ENCODE measurements at places on chromosomes 1 and 21. TPM values are rescaled to one million over a fixed set of nuclear protein-coding genes. Genes with fewer than 3 reads are reported as not detected.

GRCh38 chr1:178310685-178311105 lies 186.1 kb downstream of the CLEC20A start:
- no peaks in the 10 kb centered on the region for H3K36me3 ChIP-seq
- no peaks in the 10 kb centered on the region for H3K27me3 ChIP-seq
- H3K4me3 ChIP-seq, result no peak overlapping the region
- no peak overlapping the region for H3K27ac ChIP-seq

GRCh38 chr1:3658231-3658615 lies 5.9 kb downstream of the TP73 start:
- no peaks in the 10 kb centered on the region for H3K36me3 ChIP-seq
- H3K4me3 ChIP-seq, result no peak overlapping the region
- peak; percentile 51 for DNase-seq

DNA sequence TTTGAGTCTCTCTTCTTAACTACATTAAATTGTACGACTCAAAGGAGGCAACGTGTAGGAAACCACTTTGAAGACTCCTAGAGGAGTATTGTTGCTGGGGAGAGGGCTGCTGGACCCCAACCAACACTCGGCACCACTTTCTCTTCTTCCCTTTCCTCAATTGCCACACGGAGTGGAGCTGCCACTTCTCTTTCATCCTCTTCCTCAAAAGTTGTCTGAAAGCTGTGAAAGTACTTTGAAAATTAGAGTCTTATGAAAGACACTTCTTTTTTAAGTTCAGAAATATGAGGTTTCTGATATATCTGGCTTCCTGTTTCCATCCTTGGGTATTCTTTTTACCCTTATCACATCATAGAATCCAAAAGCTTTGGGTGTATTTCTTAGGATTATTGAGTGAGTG lies 59.5 kb downstream of the MRPS6 start:
- peaks cover 20% of the 10 kb centered on the region for H3K4me1 ChIP-seq
- H3K27ac ChIP-seq, result peak overlapping the region; percentile 79
- H3K36me3 ChIP-seq, result no peaks in the 10 kb centered on the region
- no peaks in the 10 kb centered on the region for H3K27me3 ChIP-seq

GRCh38 chr1:112514901-112515300 lies 6.1 kb downstream of the WNT2B start:
- DNase-seq, result no peak
- H3K4me3 ChIP-seq, result no peak overlapping the region
- no peaks in the 10 kb centered on the region for H3K27me3 ChIP-seq

- no peak for DNase-seq
- no peak overlapping the region for H3K4me3 ChIP-seq
- H3K4me1 ChIP-seq, result peaks cover 1% of the 10 kb centered on the region
- H3K27me3 ChIP-seq, result no peaks in the 10 kb centered on the region
- H3K27ac ChIP-seq, result no peak overlapping the region
- H3K36me3 ChIP-seq, result no peaks in the 10 kb centered on the region
Measured at GRCh38 chr21:29193072-29193471, 62.6 kb downstream of the MAP3K7CL start.

- no peaks in the 10 kb centered on the region for H3K36me3 ChIP-seq
- H3K27ac ChIP-seq, result no peak overlapping the region
- H3K27me3 ChIP-seq, result no peaks in the 10 kb centered on the region
- DNase-seq, result no peak
Measured at GRCh38 chr1:183893561-183894289, 88.8 kb downstream of the RGL1 start.

GRCh38 chr1:11740258-11741192 lies 4.6 kb downstream of the AGTRAP start:
- no peaks in the 10 kb centered on the region for H3K27me3 ChIP-seq
- no peaks in the 10 kb centered on the region for H3K4me1 ChIP-seq
- H3K27ac ChIP-seq, result no peak overlapping the region
- no peaks in the 10 kb centered on the region for H3K36me3 ChIP-seq
- no peak overlapping the region for H3K4me3 ChIP-seq
- DNase-seq, result no peak

DNA sequence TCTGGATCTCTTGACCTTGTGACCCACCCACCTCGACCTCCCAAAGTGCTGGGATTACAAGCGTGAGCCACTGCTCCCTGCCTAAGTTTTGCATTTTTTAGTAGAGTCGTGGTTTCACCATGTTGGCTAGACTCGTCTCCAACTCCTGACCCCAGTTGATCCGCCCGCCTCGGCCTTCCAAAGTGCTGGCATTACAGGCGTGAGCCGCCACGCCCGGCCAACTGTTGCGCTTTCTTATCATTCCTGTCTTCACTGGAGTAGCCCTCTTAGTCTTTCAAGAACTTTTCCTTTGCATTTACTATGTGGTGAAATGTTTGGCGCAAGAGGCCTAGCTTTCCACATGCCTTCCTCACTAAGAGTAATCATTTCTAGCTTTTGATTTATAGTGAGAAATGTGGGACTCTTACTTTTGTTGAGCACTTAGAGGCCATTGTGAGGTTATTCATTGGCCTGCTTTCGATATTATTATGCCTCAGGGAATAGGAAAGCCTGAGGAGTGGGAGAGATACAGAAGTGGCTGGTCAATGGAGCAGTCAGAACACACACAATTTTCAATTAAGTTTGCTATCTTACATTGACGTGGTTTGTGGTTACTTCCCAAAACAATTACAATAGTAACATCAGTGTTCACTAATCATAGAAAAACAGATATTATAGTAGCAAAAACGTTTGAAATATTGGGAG lies 111.0 kb downstream of the ZMYM4 start:
- no peak overlapping the region for H3K4me3 ChIP-seq
- H3K27me3 ChIP-seq, result no peaks in the 10 kb centered on the region
- no peaks in the 10 kb centered on the region for H3K36me3 ChIP-seq
- peak; percentile 65 for DNase-seq

DNA sequence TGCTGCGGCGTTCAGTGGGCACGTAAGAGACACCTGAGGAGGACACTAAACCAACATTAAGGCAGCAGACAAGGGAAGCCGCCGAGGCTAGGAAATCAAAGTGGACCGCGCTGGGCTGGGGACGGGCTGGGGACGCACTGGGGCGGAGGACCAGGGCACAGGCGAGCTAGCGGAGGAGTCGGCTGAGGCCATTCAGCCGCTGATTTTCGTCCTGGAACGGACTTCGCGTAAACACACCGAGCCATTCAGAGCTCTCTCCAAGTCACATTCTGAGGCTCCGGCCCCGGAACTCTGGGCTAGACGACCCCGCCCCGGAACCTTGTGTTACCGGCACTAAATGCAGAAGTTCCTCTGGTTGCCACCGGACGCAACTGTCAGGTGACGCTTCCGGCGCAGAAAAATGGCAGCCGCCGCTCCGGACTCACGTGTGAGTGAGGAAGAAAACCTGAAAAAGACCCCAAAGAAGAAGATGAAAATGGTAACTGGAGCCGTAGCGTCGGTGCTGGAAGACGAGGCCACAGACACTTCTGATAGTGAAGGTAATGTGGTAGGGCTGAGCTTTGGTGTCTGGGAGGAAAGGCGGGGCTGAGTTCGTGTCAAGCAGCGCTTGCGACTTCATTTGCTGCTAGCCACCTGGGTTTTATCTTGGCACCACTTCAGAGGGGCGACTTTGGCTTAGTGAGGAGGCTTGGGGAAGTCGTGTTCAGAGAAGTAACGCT lies at the start of gene RRP15:
Gene RRP15, plus strand, starts transcription at position 377 of the 719 bp plus-strand sequence. Its CDS starts 24 bp downstream, at position 401.
- H3K27me3 ChIP-seq, result no peaks in the 10 kb centered on the region
- peak; percentile 95 for DNase-seq
- peak within 1 kb of the TSS; percentile 96 for H3K4me3 ChIP-seq
- no peaks in the 10 kb centered on the region for H3K36me3 ChIP-seq
- peak within 1 kb of the TSS; percentile 38 for H3K27ac ChIP-seq

DNA sequence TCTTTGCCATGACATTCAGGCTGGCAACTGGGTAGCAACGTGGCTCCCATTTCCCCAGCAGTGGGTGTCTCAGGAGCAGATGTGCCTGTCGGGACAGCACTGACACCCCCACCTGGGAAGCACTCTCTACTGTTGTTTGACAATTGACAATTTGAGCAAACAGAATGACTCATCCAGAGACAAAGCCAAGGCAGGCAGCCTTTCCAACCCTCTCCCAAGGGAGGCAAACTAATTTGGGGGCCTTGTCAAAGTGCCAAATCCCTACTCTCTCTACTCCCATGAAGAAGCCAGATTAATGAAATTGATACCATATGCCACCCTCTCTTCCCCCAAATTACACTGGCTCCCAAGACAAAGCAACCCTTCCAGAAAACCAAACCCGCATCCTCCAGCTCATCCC lies 65.6 kb downstream of the GRIK3 start:
- H3K36me3 ChIP-seq, result no peaks in the 10 kb centered on the region
- no peaks in the 10 kb centered on the region for H3K27me3 ChIP-seq
- H3K4me3 ChIP-seq, result no peak overlapping the region
- no peak for DNase-seq
- H3K27ac ChIP-seq, result no peak overlapping the region

- no peaks in the 10 kb centered on the region for H3K36me3 ChIP-seq
- no peak overlapping the region for H3K4me3 ChIP-seq
- DNase-seq, result peak; percentile 79
- no peak overlapping the region for H3K27ac ChIP-seq
Measured at GRCh38 chr1:247373721-247374141, 42.1 kb upstream of the ZNF496 start.

DNA sequence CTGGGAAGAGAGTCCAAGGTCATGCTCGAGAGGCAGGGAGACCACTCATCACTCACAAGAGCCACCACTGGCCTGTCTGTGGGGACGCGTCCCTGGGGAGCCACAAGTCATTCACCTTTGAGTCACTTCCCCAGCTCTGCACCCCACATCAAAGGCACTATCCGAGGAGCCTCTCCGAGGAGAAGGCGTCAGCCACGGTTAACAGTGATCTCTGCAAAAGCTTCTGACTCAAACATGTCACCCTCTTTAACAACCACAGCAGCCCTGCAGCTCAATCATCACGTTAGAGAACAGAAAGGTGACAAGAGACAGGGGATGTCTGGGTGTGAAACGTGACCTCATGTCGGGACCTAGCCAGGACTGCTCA lies 9.0 kb downstream of the LRRC47 start:
- peaks cover 2% of the 10 kb centered on the region for H3K36me3 ChIP-seq
- no peak overlapping the region for H3K27ac ChIP-seq
- H3K27me3 ChIP-seq, result no peaks in the 10 kb centered on the region
- H3K4me3 ChIP-seq, result no peak overlapping the region

- H3K27me3 ChIP-seq, result no peaks in the 10 kb centered on the region
- H3K4me3 ChIP-seq, result no peak overlapping the region
- no peak overlapping the region for H3K27ac ChIP-seq
- no peaks in the 10 kb centered on the region for H3K36me3 ChIP-seq
- no peak for DNase-seq
Measured at GRCh38 chr1:203146537-203146936, 19.0 kb downstream of the ADORA1 start.

- no peaks in the 10 kb centered on the region for H3K36me3 ChIP-seq
- no peak overlapping the region for H3K4me3 ChIP-seq
- H3K27ac ChIP-seq, result no peak overlapping the region
Measured at GRCh38 chr21:20108976-20109540, 889.2 kb upstream of the NCAM2 start.

Gene AJAP1
- 2.3 TPM for total RNA-seq

Gene A3GALT2
- total RNA-seq, result 0.81 TPM

Gene ETNK2
- total RNA-seq, result 15.8 TPM

Gene PSEN2
- 14.4 TPM for total RNA-seq

Gene FCRL6
- total RNA-seq, result 0.45 TPM

Gene NTMT2
- total RNA-seq, result not detected

Gene KPRP
- not detected for total RNA-seq
